ENCODE measurements at places on chromosomes 7 and 10.

DNA sequence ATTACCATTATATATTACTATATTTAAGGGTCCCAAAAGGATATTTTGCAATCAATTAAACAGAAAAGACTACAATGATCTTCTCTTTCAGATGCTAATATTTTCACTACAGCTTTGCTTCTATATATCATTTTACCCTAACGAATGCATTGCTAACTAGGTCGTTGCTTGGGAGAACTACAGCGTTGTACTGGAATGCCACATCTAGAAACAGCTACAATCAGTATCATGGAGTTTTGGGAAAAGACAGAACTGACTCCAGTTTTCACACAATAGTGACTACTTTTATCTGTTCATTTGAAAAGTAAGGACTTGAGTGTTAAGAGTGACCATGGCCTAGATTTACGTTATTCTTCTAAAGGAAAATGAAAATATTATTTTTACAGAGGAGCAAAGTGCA is 38.5 kb downstream of the LRRN3 start:
- DNase-seq = no peak

- DNase-seq = no peak
Observed at GRCh38 chr10:77029777-77030717, 607.6 kb downstream of the KCNMA1 start.

DNA sequence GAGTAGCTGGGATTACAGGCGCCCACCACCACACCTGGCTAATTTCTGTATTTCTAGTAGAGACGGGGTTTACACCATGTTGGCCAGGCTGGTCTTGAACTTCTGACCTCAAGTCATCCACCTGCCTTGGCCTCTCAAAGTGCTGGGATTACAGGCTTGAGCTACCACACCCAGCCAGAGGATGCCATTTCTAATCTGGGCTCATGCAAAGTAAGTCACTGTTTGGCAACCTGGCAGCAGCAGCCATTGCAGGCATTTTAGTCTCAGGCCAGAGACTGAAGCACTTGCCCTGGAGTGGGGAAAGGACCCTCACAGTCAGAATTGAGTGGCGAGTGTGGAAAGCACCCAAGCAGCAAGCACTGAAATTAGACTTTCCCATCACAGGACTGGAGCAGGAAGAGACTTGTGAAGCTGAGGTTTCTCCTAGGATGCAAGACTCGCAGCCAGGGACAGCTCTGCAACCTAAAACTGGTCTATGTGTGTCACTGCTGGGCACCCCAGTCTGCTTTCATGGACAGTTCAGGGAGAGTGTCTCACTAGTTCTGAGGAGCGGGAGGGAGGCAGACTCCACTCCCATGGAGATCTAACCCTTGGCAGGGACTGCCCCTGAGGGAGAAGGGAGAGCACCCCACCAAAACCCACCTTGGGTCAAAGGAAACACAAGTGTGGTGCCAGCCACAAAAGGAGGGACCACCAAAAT is 27.6 kb downstream of the SNX13 start:
- no peak for DNase-seq

GRCh38 chr7:77930496-77930895 is 131.9 kb downstream of the PHTF2 start:
- DNase-seq = no peak

DNA sequence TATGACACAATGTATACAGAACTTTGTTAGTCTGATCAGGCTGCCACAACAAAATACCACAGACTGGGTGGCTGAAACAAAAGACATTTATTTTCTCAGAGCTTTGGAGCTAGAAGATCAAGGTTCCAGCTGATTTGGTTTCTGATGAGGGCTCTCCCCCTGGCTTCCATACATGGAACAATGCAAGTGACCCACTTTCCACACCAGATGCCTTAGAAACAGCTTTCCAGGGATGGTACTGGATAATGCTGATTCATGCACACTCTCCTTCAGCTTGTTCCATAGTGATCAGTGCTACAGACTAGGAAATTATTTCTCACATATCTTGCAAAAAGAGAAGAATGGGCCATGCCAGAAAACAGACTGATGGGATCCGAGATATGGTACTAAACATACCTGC is 1274.9 kb upstream of the SORCS1 start:
- no peak for DNase-seq

DNA sequence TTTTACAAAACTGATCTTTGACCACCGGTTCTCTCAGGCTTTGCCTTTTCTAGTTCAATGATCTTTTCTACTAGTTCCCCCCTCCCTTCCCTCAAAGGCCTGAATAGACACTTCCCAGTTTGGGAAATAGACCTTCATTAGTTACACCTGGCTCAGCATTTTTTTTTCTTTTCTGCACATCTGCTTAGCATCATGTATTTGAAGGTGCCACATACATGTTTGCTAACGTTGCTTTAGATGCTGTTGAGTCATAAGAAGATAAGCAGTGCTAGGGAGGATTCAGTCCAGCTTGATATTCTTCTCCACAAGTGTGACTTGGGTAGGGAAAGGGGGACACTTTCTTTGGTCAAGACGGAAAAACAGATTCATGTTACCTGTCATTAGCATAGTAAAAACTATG is 78.3 kb downstream of the BICC1 start:
- DNase-seq = no peak

- peak; percentile 70 for DNase-seq
Observed at GRCh38 chr7:48089046-48090003, at the start of gene UPP1. TSS of gene UPP1 (plus strand) at chr7:48089265. CDS start at chr7:48094784, 5,519 bp downstream.

- no peak for DNase-seq
Observed at GRCh38 chr7:14023838-14024237, 34.4 kb upstream of the ETV1 start.

- DNase-seq = no peak
Observed at GRCh38 chr10:83302623-83303022, 836.7 kb upstream of the GHITM start.

All from stimulated activated CD4-positive, alpha-beta T cell treated with anti-CD3 and anti-CD28 coated beads, TNF-alpha, amount 100 ng/mL, for 24 hours (primary cell).